CD4-positive, alpha-beta T cell treated with Interleukin-17A for 1 hour (primary cell): ENCODE measurements at places on chromosomes 5 and 9.
A peak's percentile ranks its signal among the peaks of the same experiment; 100 is the strongest.

GRCh38 chr9:121822093-121823085 is 171.0 kb downstream of the DAB2IP start:
- peak; percentile 1 for DNase-seq

- DNase-seq, result no peak
Observed at GRCh38 chr5:74556006-74556405, 84.5 kb downstream of the ENC1 start.

DNA sequence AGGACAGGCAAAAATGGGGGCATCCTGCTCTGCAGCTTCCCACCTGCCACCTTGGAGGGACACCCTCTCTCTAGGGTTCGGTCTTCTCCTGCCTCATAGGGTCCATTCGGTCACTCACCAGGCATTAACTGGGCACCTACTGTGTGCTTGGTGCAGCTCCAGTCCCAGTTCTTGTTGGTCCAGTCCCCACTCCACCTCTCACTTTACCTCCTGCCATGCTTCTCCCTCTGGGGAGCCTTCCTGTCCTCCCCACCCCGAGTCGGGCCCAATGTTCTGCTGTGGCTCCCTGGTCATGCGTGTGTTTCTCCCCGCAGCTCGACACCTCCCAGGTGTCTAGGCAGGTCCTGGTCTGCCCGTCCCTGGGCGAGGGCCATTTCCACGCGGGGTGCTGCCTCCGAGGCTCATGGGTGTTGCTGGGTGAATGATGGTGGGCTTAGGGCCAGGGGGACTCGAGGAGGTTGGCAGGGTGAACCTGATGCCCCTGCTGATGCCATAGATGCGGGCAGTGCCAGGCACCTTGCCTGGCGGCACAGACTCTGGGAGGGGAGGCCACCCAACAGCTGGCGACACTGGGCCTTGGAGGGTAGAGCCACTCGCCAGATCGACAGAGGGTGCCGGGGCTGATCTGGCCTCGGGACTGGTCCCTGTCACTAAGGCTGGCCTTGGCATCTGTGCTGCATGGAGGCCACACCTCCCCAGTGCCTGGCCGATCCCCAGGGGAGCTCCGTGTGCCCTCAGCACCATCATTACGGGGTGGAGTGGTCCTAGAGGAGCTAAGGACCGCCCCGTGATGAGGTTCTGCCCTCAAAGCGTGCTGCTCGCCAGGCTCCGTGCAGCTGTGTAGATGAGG is 66.0 kb upstream of the RNU6ATAC start:
- no peak for DNase-seq

- DNase-seq, result no peak
Observed at GRCh38 chr9:8262625-8263622, 463.3 kb upstream of the DMAC1 start.

GRCh38 chr9:111896942-111897600 is 457 bp downstream of the UGCG start:
- DNase-seq, result no peak

DNA sequence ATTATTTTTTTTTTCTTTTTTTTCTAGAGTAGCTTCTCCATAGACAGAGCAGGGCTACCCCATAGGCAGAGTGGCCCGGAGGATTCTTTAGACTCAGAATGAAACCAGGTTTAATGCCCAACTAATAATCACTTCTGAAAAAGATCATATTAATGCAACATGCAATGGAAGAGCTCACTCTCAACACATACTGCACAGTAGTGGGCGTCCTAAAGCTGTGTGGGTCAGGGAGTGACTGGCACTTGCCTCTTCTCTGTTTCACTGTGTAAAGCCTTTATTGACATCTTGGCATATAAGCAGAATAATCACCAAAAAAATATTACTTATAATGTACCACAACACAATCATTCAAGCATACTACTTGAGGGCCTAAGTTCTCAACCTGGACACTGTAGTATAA is 11.1 kb downstream of the PWWP2A start:
- DNase-seq, result no peak

DNA sequence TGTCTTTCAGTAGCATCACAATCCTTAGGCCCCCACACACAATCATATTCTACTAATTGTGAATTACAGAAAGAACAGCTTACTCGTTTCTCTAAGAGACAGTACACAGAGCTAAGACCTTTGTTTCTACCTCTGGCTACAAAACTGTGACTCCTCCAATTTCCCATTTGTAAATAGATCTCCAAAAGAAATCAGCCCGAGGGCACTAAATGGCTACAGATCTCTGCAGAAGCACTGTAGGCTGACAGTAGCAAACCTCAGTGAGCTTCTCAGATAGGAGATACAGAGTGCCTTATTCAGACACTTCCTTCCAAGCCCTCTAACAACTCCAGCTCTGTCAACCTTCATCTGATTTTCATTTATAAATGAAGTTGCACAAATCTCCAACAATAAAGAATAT is 51.0 kb downstream of the EFNA5 start:
- no peak for DNase-seq

DNA sequence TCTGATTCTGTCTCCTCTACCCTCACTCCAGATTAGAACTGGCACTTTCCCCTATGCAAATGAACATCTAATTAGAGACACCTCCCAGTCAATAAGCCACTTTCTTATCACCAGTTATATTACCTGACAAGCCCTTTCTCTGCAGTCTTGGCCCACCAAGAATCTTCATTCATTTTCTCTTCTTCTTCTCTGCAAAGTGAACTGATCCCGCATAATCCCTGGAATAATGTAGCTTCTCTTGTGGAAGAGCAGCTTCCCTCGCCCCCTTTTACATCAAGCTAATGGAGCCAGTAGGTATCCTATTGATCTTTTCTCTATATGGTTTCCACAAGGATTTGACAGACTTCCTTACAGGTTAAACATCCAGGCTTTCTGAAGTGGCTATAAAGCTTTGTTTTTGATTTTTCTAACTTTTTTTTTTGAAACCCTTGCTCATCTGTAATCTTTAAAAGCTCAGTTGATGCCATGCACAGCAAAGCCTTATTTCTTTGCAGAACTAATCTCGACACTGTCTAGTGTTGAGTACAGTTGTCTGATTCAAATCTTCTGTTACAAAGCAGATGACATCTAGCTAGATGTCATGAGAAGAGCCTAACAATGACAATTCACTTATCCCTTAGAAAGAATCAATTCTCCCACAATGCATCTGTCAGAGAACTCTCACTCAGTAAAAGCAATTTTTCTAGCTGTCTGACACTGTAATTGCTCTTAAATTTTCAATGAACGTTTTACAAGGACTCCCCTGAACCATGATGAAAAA is 281.4 kb downstream of the ISL1 start:
- no peak for DNase-seq

DNA sequence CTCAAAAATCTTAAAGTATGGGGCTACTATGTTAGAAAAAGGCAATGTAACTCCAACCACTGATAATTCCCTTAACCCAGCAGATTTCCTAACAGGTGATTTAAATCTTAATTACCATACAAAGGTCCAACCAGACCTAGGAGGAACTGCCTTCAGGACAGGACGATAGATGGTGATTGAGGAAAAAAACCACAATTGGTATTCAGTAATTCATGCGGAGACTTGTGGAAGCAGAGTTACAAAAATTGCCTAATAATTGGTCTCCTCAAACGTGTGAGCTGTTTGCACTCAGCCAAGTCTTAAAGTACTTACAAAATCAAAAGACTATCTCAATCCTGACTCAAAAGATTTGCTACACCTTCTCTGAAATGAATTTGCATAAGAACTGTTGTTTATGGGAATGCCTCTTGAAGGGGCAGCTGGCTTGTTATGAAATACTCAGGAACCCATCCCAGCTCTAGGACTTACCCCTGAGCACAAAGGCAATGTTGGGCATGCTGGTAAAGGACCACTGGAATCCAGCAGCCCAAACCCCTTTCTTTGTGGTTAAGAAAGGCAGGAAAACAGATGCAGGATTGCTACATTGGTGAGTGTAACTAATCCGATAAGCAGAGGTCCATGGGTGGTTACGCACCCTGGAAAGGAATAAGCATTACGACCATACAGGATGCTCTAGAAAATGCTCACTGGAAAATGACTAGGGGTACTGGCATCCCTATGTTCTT is 26.7 kb upstream of the EPB41L4A start:
- DNase-seq, result no peak

DNA sequence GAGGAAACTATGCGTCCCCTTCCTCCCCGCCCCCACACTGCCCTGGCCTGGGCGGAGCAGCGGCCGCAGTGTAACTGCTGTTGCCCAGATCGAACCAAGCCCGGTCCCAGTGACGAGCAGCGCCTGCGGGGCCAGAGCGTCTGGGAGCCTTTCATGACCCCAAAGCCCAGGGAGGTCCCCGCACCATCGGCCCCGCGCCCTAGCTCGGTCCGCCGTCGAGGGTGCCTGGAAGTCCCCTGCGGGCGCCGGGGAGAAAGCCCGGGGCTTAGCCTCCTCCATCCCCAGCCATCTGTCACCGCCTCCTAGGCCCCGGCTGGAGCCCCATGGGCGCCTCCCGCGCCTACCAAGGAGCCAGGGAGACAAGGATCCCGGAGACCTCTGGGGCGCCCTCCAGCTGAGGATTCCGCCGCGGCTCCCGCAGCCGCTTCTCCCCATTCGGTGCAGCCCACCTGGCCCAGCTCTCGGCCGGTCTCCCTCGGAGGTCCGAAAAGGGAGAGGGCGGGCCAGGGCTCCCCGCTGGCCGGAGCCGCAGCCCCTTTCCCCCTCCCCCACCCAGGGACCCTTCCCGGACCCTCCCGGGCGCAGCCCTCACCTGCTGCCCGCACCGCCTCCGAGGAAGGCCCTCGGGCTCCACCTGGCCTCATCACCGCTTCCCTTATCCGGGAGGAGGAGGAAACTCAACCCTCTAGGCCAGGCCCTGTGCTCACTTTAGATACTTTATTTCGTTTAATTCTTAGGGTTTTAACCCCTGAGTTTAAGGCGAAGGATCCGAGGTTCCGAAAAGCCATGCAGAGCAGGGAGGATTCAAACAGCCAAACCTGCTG is 45.6 kb downstream of the APTX start:
- no peak for DNase-seq

DNA sequence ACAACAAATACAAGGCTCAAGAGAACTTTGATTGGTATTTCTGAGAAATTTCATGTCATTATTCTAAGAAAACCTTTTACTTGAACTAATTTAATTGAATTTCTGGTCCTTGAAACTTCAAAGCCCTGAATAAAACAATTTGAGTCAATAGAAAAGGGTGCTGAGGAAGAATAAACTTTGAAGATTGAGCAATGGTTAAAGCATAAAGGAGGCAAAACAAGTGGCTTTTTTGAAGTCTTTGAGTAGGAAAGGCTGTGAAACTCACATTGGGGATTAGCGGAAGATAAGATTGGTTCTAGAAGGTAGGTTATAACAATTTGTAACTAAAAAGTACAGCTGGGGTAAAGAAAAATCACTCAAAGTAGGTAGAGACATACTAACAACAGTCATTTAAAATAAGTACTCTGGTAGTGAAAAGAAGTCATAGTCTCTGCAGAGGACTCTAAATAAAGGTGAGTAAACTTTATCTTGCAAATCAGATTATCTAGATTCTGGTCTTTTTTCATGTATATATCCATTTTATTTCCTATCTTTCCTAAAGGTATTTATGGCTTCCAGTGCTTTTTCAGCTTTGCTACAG is 6.4 kb upstream of the PLPP1 start:
- DNase-seq, result peak; percentile 14

- no peak for DNase-seq
Observed at GRCh38 chr5:80204808-80205614, 50.8 kb downstream of the SERINC5 start.

GRCh38 chr9:84819491-84819991 is 150.0 kb downstream of the NTRK2 start:
- no peak for DNase-seq

GRCh38 chr5:69432412-69433206 is 17.7 kb downstream of the MARVELD2 start:
- no peak for DNase-seq

DNA sequence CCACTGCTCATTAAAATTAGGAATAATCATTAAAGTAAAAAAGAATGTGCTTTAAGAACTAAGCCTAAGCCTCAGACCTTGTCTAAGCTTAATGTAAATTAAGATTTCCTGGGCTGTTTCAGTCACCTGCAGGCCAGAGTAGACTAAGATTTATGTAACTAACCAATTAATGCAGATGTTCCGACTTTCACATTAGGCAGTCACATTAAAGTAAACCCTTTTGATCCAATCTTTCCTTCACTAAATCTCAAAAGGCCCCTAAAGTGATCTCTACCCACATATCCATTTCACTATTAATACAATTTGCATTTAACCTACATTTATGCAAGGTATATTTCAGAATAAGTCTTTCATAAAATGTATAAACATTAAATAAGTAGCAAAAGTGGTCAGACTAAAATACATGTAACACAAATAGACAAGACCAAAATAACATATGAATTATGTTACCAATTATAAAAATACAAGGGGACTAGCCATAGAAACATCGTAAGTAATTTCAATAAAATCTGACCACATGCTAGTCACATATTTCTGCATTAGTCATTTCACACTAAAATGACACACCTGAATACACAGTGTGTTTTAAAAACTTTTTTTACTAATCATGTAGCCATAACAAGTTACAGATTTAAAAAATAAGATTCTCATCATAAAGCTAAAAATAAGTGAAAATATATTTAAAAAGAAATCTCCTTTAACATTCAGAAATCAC is 7.7 kb downstream of the NR3C1 start:
- no peak for DNase-seq

GRCh38 chr9:99474186-99474585 is 252.1 kb downstream of the SEC61B start:
- DNase-seq, result no peak

GRCh38 chr9:75532233-75533050 is 358.0 kb upstream of the PCSK5 start:
- DNase-seq, result no peak

- DNase-seq, result no peak
Observed at GRCh38 chr5:148539851-148540250, 114.5 kb downstream of the HTR4 start.

GRCh38 chr5:152118676-152119470 is 194.2 kb upstream of the GLRA1 start:
- no peak for DNase-seq

DNA sequence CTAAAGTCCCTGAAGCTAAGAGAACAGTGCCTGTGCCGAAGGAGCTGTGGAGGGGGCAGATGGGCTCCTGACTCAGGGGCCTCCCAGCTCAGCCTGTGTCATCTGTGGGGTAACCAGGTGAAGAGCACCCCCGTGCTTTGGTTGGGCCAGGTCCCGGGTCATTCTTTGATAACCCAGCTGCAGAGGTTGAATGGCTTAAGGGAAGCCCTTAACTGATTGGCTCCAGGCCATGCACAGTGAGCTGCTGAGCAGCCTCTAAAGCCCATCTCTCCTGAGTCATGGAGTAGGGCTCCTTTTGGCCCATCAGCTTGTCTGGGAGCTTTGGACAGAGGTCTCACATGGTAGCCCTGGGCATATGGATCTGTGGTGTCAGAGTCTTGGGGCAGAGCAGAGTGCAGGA is 28.7 kb downstream of the COL27A1 start:
- DNase-seq, result no peak

GRCh38 chr9:87336407-87336806 is 161.3 kb upstream of the DAPK1 start:
- no peak for DNase-seq

DNA sequence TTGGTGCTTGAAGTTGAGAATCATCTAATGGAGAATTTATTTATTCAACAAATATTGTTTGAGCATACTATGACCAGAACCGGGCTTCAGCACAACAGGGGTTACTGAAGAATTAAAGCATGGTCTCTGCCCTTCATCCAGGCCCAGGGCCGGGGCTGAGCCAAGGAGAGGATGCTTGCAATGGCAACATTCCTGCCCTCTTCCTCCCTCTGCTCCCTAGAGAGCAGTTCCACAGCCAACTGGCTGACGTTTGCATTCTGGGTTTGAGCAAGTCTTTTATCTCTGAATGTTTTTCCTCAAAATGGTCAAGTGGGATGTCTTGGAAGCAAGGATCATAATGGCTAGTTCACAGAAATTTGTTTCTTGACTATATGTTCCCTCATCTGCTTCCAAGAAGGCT is 80.7 kb downstream of the GLDC start:
- no peak for DNase-seq

- DNase-seq, result no peak
Observed at GRCh38 chr5:59086024-59086423, 503.1 kb downstream of the RAB3C start.
